ENCODE measurements at places on chromosomes 11 and 22.

GRCh38 chr22:36986242-36986821 lies 32.9 kb downstream of the TST start:
- DNase-seq, result no peak

GRCh38 chr11:47060807-47061206 lies 115.9 kb downstream of the ARFGAP2 start:
- no peak for DNase-seq

GRCh38 chr22:29031227-29032011 lies 30.2 kb downstream of the C22orf31 start:
- no peak for DNase-seq

DNA sequence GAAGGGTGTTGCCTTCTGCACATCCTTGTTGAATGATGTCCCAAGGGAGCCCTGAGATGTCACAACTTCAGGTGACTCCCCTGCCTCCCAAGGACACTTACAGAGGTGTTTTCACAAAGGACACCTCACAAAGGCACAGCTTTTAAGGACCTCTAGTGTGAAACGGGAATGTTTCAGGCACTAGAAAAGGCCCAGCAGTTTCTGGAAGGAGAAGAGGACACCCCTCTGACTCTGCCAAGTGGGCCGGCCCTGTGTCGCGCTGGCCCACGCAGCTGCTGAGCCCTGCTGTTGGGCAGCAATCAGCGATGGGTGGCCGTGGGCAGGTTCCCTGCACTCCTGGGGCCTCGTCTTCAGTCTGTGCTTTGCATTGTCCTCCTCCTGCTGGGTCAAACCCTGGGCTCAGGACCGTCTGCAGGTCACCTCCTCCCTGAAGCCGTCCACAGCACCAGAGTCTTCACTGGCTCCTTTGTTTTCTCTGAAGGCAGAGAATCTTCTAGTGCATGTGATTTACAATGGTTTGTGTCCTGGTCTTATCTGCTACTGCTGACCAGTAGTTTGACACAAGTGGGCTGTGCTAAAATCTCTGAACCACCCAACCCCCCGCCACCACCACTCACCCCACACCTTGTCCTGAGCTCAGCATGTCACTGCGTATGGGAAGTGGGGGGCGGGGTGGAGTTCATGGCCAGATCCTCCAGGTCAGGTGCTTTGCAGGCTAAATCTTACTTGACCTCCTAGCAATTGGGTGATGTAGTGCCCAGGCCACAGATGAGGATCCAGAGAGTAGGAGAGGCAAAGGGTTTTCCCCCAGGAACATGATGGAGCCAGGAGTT lies 3.2 kb downstream of the LINC01488 start:
- DNase-seq, result no peak

DNA sequence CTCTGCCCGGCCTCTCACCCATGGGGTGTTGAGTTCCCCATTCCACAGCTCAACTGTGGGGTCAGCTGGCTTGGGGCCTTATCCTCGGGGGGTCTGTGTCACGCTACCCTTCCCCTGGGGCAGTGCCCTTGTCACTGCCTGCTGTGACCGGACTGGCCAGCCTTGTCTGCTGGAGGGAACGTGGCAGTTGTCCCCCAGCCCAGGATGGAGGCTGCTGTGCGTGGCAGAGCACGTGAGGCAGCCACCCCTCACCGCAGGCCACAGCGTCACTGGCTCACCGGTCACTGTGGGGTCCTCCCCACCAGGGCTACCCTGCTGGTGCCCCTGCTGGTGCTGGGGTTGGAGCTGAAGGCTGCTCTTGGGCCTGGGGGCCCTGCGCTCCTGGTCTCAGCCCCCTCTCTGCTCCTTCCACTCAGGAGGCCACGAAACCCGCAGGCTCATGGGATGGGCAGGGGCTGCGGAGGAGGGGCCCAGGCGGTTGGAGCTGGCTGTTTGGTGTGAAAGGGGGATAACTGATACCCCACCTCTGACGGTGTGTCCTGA lies 13.4 kb downstream of the BRSK2 start:
- DNase-seq, result no peak

- DNase-seq, result no peak
Observed at GRCh38 chr22:46737105-46737975, 712 bp downstream of the CERK start.

DNA sequence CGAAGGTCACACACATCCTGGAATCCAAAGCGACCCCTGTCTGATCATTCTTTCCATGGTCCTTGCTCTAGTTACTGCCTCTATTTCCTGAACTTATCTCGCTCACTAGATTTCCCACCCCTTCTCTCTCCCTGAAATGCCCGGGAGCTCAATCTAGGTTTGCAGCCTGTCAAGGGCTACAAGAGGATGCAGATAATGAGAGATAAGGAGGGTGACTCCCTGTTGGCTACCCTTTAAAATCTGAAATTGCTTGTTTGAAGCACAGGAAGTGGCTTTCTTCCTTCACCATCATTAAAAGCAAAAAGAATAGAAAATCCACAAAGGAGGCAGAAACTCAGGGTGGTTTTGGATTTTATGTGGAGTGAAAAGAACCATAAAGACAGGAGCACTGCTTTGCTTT lies 13.0 kb upstream of the FLI1 start:
- no peak for DNase-seq

GRCh38 chr11:11567936-11568650 lies 53.7 kb downstream of the GALNT18 start:
- peak; percentile 57 for DNase-seq

DNA sequence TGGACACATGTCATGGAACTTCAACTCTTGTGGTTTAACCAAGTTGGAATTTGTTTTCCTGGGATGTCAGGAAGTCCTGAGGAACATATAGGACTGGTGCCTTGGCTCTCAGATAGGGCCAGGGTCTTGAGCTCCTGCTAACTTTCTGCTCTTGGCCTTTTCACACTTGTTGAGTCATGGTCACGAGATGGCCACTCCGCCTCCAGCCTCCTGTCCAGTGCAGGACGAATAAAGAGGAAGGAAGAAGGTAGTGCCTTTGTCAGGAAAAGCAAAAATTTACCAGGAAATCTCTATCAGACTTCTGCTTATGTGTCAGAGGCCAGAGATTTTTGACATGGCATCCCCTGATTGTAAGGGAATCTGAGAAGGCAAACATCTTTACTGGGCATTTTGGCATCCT lies 89.1 kb upstream of the ARHGAP20 start:
- DNase-seq, result no peak

DNA sequence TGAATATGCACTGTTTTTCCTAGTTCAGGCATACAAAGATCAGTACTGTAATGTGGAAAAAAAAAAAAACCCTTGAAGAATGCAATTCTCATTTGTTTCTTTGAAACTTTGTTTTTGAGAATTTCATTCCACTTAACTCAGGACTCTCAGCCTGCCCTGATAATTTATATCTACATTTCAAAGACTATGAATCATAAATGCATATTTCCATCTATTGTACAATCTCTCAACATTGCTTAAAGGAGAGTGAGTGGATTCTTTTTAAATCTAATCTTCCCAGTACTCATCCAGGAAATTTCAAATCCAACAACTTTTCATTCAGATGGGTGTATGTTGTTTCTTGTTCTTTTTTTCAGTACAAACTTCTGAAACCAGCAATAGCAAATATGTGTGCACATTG lies 322.2 kb upstream of the DDI1 start:
- DNase-seq, result no peak

DNA sequence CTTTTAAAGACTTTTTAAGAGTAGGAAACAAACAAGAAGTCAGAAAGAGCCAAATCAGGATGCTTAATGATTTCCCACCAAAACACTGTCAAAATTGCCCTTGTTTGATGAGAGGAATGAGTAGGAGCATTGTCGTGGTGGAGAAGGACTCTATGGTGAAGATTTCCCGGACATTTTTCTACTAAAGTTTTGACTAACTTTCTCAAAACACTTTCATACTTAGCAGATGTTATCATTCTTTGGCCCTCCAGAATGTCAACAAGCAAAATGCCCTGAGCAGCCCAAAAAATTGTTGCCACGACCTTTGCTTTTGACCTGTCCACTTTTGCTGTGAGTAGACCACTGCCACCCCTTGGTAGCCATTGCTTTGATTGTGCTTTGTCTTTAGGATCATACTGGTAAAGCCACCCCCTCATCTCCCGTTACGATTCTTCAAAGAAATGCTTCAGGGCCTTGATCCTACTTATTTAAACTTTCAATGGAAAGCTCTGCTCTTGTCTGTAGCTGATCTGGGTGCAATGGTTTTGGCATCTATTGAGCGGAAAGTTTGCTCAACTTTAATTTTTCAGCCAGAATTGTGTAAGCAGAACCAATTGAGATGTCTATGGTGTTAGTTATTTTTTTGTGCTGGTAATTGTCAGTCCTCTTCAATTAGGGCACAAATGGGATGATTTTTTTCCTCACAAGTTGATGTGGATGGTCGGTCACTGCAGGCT lies 67.2 kb downstream of the ADM start:
- DNase-seq, result no peak
